ENCODE measurements at places on chromosomes 4 and X.

GRCh38 chr4:81557306-81557705, 85.6 kb upstream of the RASGEF1B start:
- DNase-seq: no peak

DNA sequence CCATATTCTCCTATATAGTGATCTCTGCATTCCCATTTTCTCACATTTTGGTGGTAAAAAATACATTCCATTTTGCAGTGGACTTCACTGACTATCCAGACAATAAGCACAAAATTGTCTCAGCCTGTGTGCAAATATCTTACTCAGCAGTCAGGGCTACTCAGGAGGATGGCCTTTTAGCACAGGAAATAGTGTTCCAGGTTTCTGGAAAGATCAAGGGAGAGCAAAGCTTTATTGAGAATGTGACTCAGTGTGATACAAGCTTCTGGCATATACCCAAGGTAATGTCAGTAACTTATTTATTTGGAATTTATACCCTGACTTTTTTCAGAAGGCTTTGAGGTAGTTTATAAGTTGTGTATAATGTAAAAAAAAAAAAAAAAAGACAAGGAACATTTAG, 233.4 kb downstream of the TEX13A start:
- DNase-seq: no peak

DNA sequence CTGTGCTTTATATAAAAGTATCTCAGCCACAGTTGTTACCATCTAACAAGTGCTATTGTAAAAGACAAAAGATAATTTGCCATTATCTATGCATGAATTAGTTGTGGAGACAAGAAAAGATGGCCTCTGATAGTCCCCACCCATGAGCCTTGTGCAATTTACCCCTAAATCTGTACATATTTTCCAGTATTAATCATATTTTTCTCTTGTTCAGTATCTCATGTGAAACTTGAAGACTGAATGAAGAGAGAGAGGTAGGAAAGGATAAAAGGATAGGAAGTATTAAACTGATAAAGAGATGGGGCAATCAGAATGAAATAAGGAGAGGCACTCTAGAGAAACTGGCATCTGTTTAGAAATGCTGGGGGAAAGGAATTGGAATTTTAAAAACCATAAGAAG, 3.7 kb downstream of the MYOZ2 start:
- no peak for DNase-seq

DNA sequence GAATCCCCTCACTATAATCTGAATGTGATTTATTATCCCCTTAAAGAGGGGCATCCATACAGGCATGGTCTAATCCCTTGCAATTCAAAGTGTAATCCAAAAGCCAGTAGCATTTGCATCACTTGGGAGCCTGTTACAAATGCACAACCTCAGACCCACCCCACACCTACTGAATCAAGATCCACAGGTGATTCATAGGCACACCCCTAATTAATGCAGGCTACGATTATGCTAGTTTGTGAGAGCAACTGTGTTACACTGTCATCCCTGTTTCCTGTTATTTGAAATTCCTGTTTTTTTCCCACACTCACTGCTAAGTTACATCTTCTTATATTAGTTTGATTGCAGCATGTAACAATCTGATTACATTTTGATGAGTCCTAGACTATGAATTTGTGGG, 120.0 kb downstream of the RAB28 start:
- no peak for DNase-seq

DNA sequence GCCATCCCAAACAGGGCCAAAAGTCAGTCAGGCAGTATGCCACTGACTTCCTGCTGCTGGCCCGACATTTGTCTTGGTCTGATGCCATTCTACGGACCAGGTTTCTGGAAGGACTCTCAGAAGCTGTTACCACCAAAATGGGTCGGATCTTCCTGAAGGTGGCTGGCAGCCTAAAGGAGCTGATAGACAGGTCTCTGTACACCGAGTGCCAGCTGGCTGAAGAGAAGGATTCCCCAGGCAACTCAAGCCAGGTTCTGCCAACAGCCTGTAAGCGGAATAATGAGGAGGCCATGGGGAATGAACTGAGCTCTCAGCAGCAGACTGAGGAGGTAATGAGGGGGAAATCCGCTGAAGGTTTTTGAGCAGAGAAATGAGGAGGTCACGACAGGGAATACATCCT, 95.7 kb downstream of the RTL9 start:
- DNase-seq: no peak

DNA sequence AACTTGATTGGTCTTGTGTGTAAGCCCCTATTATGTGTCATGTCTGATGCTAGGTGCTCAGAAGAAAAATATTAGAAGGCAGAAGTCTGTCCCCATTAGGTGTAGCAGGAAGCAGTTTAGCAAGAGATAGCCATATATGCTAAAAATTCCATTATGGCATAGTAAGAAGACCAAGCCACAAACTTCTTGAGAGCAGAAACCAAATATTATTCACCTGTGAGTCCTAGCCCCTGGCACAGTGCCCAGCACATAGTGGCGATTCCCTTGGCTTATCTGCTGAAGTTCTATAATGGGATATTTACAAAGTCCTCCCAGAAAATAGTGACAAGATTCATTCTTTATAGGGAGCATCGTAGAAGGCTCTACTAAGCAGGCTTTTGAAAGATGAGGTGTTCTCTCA, 174.4 kb downstream of the RAB28 start:
- DNase-seq: no peak

- DNase-seq: no peak
These were observed 132.3 kb downstream of the HMX1 start for GRCh38 chr4:8739317-8739716.

GRCh38 chr4:41426539-41426938, 111.4 kb upstream of the LIMCH1 start:
- DNase-seq: no peak

DNA sequence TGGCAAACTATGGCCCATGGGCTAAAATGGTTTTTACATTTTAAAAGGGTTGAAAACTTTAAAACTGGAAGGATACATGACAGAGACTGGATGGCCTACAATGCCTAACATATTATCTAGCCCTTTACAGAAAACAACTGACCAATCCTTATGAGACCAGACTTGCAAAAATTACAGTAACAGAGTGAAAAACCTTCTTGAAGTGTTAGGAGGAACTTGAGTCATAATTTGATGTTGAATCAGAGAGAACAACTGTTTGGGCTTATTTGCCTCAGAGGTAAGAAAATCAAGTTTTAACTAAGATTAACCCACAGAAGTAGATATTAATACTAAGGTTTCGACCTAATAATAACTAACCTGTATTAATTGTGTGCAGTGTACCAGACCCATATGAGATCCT, 12.4 kb upstream of the NAP1L5 start:
- DNase-seq: no peak

DNA sequence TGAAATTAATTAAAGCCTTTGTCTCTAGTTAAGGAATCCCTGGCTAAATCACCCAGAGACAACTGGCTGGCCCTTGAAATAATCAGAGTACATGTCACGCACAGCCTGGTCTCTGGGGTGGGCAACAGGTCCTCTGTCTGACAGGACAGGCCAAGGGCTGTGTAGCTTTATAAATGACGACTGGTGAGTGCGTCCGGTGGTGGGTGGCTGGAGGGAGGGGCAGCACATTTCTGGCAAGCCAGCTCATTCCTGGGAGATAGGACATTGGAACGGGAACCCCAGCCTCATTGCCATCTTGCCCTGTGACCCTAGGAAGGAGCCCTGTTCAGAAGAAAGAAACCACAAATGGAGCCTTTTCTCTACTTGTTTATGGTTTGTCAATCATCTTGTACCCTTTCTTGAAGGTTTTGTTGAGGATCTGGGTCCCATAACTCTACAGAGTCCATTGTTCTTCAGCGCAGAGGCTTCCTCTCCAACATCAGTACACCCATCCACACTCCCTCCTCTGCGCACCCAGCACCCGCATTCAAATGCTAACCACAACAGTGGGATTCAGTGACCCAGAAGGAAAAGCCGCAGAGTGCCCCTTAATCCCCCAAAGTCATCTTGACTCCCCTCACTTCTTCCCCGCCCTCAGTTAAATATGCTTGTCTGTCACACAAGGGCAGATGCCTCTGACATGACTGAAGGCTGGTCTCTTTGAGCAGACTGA, 368.1 kb downstream of the UNC5C start:
- DNase-seq: no peak

GRCh38 chr4:7157666-7158065, 34.7 kb upstream of the SORCS2 start:
- DNase-seq: no peak

DNA sequence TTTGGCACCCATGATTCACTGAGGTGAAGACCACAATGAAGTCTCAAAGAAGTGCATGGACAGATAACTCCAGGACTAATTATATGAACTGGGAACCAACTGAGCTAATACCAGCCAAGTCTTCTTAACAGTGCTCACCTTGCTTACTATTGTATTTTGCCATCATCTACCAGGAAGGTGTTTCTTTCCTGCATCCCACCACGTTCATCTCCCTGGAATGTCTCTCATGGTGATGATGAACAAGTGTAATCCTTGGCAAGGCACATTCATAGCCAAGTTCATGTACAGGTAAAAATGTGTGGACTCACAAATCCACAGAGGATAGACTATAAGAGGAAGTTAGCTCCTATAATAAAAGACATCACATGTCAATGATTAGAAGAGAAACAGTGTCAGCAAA, 489.1 kb downstream of the SMARCA1 start:
- no peak for DNase-seq

DNA sequence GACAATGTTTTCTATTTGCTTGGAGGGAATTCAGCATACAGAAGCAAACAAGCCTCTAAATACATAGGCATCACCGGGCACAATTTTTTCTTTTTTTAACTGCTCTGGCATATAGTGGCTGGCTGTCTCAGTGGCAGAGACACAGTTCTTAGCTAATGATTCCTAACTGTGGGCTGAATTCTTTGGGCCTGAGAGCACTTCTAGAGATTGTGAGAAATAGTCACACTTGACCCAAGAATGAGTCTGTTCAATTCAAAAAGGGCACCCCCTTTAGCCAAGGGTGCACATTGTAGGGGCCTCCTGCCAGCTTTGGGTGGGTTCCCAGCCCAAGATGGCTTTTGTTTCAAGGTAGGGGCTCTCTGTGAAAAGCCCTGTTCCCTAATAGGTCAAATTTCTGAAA, 345.7 kb downstream of the ARHGAP10 start:
- DNase-seq: no peak

GRCh38 chr4:158861281-158861680, 92.5 kb downstream of the FNIP2 start:
- no peak for DNase-seq
